Activated T-helper 17 cell treated with anti-CD3 and anti-CD28 coated beads, Interleukin-2, amount 50 U/mL, for 72 hours (primary cell): ENCODE measurements at places on chromosomes 3 and 15. TPM values are rescaled to one million over a fixed set of nuclear protein-coding genes. Genes with fewer than 3 reads are reported as not detected.
A peak's percentile ranks its signal among the peaks of the same experiment; 100 is the strongest.

DNA sequence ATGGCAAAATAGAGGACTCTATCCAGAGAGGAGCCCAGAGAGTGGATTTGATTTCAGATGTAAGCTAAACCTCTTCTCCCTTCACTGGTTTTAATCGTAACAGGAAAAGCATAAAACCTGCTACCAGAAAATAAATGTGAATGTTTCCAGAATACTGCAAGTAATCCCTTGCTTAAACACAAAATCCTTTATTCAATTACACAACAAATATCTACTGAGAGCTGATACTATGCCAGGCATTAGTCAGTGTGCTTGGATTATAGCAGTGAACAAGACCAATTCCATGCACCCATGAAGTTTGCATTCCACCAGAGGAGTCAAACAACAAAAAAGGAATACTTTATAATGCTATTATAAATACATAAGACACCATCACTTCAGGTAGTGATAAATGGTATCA lies 15.1 kb downstream of the AVEN start:
- ATAC-seq = no peak

- ATAC-seq = peak; percentile 78
Measured at GRCh38 chr15:66472176-66472999, 25.2 kb downstream of the SNAPC5 start.

Gene CD276
- total RNA-seq = 2.6 TPM

- ATAC-seq = no peak
Measured at GRCh38 chr3:72892081-72892775, 4.4 kb downstream of the GXYLT2 start.

Gene SUCLG2
- 34.3 TPM for total RNA-seq

DNA sequence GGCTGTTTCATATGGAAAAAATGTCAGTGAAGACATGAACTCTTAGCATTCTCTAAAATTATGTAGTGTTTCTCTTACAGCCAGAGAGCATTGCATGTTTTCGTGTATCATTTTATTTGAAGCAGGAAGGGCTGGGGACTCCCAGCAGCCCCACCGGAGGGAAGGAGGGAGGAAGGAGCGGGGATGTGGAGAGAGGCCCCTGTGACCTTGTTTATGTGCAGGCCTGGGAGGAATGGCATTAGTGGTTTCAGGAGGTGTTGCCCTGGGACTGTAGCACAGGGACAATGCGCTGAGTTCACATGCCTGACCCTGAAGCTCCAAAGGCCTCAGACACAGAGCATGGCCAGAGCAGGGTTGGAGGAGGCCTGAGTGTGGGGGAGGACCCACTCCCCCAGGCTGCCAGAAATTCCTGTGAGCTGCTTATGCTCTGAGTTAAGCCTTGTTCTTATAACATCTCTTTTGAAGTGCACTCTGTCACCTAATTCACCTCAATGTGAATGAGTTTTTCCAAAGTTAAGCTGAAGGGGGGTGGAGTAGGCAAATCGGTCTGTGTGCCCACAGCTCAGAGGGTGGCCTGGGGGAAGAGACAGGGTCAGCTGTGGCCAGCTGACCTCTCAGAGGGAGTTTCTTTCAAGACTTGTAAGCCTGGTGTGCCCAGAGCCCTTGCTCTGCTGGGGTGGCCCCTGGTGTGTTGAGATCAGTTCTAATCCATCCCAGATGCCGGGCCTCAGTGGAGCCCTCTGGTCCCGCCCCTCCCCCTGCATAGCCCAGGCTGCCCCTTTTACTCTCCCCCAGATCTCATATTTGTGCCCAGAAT lies 3.9 kb upstream of the RNU6-1 start:
- ATAC-seq = no peak

DNA sequence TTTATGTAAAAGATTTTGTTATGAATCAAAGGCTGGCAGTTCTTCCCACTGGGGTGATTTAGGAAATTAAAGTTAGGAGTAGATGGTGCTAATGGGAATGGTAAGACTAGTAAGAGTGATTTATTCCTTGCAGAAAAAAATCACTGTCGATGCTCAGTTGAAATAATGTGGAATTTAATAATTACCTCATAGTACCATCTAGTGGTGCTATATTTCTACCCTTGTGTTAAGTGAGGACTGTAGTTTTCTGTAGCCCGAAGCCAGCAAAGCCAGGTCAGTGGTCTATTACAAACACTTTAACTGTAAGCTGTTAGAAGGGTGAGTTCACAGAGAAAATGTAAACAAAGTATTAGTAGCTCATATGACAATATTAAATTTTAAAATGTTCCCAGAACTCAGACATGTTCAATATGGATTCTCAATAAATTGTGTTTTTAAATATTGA lies 39.5 kb upstream of the GOLGA8J start:
- no peak for ATAC-seq
